Psoas muscle (tissue), 8 donors: ENCODE measurements at places on chromosomes 1 and 21. TPM values are rescaled to one million over a fixed set of nuclear protein-coding genes. Genes with fewer than 3 reads are reported as not detected.

Gene CRP
- 0.46 TPM for total RNA-seq

Gene PCAT6
- total RNA-seq = 0.44 TPM

Gene EXTL1
- 1.5 TPM for total RNA-seq

Gene RUNX3
- total RNA-seq = 0.59 TPM

Gene ZNF687
- total RNA-seq = 14.8 TPM

Gene LRRC38
- total RNA-seq = 9.4 TPM

Gene SOX13
- 8.5 TPM for total RNA-seq

Gene NUP210L
- 0.32 TPM for total RNA-seq

Gene MRPL39
- 44.5 TPM for total RNA-seq

Gene BCAR3
- 23.7 TPM for total RNA-seq

Gene LYPLA2
- total RNA-seq = 24.0 TPM

Gene PLA2G2F
- total RNA-seq = not detected

Gene PTPRU
- total RNA-seq = 31.6 TPM
